Substantia nigra (tissue), 51 donors: ENCODE measurements at places on chromosomes 16 and 17.
A peak's percentile ranks its signal among the peaks of the same experiment; 100 is the strongest.

DNA sequence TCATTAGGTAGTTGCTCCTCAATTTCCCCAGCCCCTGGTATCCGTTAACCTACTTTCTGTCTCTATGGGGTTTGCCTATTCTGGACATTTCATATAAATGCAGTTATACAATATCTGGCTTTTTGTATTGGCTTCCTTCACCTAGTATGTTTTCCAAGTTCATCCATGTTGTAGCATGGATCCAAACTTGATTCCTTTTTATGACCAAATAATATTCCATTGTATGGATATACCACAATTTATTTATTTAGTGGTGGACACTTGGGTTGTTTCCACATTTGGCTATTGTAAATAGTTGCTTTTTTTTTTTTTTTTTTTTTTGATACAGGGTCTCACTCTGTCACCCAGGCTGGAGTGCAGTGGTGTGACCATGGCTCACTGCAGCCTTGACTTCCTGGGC lies 15.9 kb downstream of the EPN2 start:
- DNase-seq: no peak

DNA sequence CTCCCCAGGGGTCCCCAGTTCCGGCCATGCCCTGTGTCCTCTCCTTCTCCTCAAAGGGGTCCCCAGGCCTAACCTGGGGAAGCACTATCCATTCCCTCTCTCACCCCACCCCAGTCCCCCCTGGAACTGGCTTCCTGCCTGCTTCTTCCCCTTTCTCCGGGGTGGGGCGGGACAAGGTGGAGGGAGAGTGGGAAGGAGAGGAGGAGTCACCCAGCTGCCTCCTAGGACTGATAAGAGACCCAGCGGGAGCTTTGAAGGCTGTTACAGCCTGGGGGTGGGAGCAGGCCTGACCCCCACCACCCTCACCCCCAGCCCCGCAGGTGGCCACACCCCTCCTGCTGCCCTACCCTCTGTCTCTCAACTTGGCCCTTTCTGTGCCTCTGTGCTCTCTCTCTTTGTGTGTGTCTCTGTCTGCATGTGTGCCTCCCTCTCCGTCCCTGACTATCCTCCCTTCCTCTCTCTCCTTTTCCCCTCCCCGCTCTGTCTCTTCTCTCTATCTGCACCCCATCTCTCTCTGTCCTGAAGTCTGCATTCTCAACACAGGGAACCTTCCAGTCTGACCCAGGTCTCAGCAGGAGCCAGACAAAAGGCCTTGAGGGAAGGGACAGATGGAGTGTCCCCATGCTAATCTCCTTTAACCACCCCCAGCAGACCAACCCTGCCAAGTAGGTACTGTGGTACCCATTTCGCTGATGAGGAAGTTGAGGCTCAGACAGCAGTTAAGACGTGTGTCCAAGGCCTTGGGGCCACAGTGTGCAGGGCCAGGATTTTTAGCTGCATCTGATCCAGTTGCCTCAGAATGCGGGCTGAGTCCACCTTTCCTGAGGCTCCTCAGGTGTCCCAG lies 66.1 kb downstream of the RAB11FIP4 start:
- DNase-seq: no peak

DNA sequence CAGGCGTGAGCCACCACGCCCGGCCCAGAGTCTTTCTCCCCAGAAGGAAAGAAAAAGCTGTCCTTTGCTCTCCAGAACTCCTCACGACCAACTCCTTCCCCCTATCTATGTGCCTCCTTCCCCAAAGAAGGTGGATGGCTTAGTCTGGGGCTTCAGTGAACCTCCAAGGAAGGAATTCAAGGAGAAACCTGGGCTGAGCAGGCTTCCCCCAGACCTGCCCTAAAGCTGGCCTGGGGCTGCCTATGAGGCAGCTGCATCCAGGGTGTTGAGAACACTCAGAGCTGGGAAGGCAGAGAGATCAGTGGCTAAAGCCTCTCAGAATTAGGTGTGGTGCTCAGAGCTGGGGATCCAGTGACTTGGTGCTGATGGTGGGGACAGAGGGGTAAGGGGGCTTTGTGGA lies 3.8 kb downstream of the ACSF2 start:
- no peak for DNase-seq

- no peak for DNase-seq
Observed at GRCh38 chr16:89895482-89896250, 22.3 kb downstream of the TCF25 start.

- DNase-seq: no peak
Observed at GRCh38 chr16:2466667-2467527, 4.2 kb upstream of the NTN3 start.

- DNase-seq: no peak
Observed at GRCh38 chr17:8941980-8942622, 23.4 kb downstream of the PIK3R5 start.

GRCh38 chr17:76478730-76479514 lies 11.5 kb downstream of the AANAT start:
- no peak for DNase-seq

DNA sequence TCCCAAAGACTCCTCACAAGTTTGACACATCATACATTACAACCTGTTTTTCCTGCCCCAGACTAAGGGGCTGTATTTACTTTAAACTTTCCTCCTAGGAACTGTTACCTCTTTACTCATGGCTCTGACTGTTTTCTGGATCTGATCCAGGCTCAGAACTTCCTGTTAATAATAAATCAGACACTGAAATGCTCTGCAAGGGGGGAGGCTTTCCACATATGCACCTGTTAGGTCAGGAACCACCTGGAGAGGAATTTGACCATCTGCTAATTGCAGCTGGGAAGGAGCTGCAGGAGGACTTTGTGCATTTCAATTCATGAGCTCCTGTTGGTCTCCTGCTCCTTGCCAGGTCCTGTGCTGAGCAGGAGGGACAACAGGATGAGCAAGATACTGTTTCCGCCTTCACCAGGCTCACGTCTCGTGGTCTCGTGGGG lies 476.9 kb upstream of the CDH5 start:
- no peak for DNase-seq

- no peak for DNase-seq
Observed at GRCh38 chr17:68033636-68034451, 1.7 kb upstream of the KPNA2 start.

DNA sequence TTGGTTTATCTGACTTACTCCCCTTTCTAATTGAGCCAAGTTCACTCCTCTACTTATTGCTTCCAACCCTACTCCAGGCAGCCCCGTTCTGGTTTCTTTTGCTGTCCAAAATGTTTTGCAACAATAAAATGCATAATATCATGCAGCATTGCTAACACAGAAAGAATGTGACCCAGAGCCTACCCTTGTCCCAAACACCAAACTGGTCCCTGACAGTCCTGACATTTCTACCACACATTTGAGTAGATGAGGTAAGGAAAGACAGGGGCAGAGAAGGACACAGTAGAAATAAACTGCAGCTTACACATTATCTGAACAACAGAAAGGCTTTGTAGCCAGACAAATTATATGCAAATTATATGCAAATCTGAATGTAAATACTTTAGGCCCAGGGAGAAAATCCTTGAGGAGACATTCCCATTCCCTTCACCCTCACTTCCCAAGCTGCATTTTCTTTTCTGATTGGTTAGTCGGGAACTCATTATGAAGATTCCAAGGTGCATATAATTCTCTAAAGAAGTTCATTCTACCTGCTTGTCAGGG lies 31.6 kb downstream of the SOX9 start:
- DNase-seq: no peak

GRCh38 chr16:57360321-57360935 lies 1.8 kb downstream of the CCL22 start:
- no peak for DNase-seq

GRCh38 chr17:74296548-74296936 lies 22.5 kb downstream of the DNAI2 start:
- DNase-seq: no peak

- no peak for DNase-seq
Observed at GRCh38 chr16:78137782-78138616, 38.5 kb downstream of the WWOX start.

DNA sequence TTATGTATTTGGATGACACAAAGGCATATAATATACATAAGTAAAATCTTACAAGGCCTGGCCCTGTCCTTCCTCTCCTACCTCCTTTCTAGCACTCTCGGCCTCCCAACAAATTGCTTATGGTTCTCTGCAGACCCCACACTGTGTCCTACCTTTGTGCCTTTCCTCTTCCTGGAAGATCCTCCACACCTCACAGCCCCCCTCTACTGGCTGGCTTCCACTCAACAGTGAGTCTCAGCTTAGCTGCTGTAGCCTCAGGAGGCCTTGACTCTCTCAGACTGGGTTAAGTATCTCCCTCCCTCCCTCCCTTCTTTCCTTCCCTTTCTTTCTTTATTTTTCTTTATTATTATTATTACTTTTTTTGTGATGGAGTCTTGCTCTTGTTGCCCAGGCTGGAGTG lies 8.3 kb upstream of the SLC52A1 start:
- no peak for DNase-seq

DNA sequence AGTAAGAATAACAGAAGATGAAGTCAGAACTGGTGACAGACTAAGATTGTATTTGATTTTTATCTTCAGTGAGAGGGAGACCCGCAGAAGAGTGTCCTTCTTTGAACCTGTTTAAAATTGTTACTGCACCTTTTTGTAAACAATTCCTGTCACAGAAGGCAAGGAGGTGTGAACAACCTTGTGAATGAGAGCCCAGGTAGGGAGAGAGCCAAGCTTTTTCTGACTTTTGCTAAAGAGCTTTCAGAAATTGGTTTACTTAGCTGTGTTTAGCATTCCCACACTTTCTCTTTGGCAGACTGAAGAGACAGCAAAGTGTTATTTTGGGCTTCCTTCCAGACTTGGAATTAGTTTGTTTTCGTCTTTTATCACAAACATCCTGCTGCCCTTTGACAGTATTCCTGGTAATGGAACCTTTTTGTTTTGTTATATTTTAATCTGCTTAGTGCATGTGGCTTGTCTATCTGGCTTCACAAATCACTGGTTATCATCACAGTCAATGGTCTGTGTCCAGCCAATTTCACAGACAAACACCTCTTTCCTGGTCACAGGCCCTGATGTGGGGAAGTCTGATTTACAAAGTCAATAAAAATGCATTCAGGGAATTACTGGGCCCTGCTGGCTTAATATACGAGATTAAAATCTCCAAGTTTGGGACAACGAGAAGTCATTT lies 85.7 kb upstream of the HS3ST2 start:
- no peak for DNase-seq

- DNase-seq: no peak
Observed at GRCh38 chr16:22355487-22355908, 18.9 kb downstream of the CDR2 start.

- no peak for DNase-seq
Observed at GRCh38 chr17:37221865-37222264, 153.9 kb upstream of the C17orf78 start.

- no peak for DNase-seq
Observed at GRCh38 chr17:4155980-4156620, 13.1 kb downstream of the CYB5D2 start.

- no peak for DNase-seq
Observed at GRCh38 chr16:50469121-50469743, 79.0 kb upstream of the NKD1 start.

DNA sequence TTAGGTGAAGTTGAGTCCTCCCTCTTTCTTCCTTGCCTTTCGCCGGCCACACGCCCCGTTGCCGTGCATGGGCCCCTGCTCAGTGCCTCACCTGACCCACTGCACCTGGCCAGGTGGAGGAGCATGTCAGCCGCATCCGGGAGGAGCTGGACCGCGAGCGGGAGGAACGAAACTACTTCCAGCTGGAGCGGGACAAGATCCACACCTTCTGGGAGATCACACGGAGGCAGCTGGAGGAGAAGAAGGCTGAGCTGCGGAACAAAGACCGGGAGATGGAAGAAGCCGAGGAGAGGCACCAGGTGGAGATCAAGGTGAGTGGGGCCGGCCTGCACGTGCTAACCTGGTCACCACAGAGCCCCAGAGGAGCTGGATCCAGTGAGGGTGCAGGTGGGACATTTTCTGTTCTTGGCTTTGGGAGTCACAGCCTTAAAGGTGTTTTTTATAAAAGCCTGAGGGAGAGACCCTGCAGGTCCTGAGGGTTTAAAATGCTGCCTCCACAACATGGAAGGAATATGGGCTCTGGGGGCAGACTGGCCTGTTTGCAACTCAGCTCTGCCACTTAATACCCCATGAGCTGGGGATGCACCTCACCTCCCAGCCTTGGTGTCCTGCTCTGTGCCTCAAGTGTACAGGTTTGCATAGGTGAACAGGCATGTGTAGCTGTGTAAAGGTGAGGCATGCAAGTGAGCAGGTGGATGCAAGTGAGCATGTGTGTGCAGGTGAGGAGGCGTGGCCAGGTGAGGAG lies 12.1 kb upstream of the DBNDD1 start:
- DNase-seq: no peak

GRCh38 chr17:56893503-56893902 lies 20.3 kb downstream of the TRIM25 start:
- no peak for DNase-seq

DNA sequence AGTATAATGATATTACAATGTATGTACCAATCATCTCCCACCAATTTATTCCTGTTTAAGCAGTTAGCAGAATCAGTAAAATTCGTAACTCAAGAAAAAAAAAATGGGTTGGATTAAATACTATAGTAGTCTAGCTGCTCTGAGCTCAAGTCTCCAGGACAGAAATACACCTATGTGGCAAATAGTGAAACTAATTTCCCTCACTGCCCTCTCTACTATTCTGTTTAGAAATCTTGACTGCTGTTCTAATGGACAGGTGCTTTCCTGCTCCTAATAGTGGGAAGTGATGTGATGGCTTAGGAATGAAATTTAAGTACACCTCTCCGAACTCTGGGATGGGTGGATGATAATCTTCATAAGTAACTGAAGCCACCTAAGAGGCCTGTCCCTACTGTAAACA lies 175.7 kb downstream of the KCNJ2 start:
- DNase-seq: no peak

DNA sequence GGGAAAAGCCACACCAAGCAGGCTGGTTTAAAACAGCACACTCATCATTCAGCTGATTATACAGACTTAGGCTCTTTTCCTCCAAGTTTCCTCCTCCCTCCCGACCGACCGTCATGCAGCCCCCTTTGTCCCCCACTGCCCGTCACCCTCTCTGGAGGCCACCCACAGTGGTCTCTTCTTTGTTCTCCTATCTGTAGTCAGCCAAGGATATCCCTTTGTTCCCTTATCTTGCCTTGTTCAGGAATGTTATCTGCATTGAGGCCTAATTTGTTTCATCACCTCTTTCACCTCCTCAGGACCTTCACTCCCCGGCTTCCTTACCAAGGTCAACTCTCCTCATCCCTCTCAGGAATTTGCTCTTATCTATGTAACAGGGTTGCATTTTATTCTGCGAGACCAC lies 186.4 kb upstream of the CDH13 start:
- DNase-seq: no peak

- no peak for DNase-seq
Observed at GRCh38 chr16:70253291-70254106, 1.8 kb upstream of the EXOSC6 start.

GRCh38 chr16:30904114-30904780 lies 7.8 kb downstream of the CTF1 start:
- no peak for DNase-seq

DNA sequence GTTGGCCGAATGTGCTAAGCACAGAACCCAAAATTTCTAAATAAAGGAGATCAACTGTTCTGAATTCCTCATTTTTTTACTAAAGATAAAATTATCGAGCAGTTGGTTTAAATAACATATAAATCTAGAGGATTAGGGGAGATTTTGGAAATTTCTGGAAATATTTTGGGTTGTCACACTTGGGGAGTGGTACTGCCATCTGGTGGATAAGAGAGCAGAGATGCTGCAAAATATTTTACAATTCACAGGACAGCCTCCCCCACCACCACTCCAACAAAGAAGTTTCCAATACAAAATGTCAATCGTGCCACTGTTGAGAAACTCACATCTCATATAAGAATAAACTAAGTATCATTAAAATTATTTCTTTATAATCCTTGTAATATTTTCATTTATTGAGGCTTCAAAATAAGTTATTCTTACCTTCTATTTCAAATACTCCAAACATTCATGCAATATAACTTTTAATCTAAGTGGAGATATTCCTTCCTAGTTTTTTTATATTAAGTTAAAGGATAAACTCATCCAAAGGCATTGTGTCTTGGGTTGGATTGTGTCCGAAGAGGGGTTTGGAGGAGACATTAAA lies 17.0 kb upstream of the ABCA8 start:
- DNase-seq: peak; percentile 9
